Activated CD8-positive, alpha-beta T cell treated with anti-CD3 and anti-CD28 coated beads, Interleukin-2, amount 10 ng/mL, durations not matched to agents 7 days and 5 days (primary cell): ENCODE measurements at places on chromosomes 7 and 10. TPM values are rescaled to one million over a fixed set of nuclear protein-coding genes. Genes with fewer than 3 reads are reported as not detected.

DNA sequence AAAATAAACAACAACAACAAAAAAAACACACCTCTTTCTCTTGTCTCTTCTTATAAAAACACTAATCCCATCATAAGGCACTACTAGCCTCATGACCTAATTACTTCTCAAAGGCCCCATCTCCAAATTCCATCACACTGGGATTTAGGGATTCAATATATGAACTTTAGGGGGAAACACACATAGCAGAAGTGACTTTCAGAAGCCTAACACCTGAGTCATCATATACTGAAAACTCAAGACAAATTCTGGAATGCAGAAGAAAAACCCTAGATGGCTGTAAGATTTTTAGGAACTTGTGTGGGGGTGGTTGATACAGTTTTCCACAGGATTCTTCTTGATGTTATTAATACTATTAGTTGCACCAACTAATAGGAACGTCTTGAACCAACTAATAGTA lies 33.7 kb upstream of the CSTF2T start:
- H3K27ac ChIP-seq: no peak overlapping the region
- H3K27me3 ChIP-seq: no peaks in the 10 kb centered on the region
- H3K36me3 ChIP-seq: no peaks in the 10 kb centered on the region
- H3K4me3 ChIP-seq: no peak overlapping the region

- no peak overlapping the region for H3K27ac ChIP-seq
- peak overlapping the region; percentile 84 for H3K4me3 ChIP-seq
- peaks cover 14% of the 10 kb centered on the region for H3K4me1 ChIP-seq
Measured at GRCh38 chr7:100482728-100483089, 1.0 kb upstream of the NYAP1 start.

CUX1 gene
- 31.2 TPM for total RNA-seq

GIMAP1 gene
- 19.0 TPM for total RNA-seq

PPP1R3C gene
- not detected for total RNA-seq
